Lower leg skin (tissue), 4 donors: ENCODE measurements at places on chromosomes 2 and 18.

DNA sequence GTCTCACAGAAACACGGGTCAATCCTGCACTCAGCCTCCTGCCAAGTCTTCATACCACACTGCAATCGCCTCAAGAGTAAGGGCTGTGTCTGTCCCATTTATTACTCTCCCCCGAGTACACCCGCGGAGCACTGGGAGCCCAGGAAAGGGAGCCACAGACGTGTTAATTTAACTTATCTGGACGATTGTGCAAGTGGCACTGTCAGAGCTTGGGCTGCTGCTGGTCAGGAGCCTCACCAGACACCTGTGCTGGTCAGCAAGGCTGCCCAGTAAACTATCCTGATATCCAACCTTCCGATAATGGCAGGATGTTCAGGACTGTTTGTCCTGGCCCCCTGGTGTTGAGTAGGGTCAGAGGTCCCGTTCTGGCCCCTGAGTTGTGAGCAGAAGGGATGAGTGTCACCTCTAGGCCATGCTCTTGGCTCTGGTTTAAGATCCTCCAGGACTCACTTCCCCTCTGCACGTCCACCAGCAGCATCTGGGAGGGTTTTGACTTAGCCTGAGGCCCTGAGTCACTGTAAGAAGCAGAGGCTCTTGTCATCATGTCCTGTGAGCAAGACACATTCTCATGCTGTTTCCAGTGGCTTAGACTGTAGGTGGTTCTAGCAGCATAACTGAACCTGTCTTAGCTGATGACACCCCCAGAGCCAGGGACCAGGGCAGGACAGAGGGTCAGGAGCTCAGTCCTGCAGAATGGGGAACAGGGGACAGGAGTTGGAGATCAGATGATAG is 82.5 kb upstream of the ARL4C start:
- no peak for DNase-seq

GRCh38 chr2:33727361-33728032 is 128.4 kb upstream of the FAM98A start:
- no peak for DNase-seq

DNA sequence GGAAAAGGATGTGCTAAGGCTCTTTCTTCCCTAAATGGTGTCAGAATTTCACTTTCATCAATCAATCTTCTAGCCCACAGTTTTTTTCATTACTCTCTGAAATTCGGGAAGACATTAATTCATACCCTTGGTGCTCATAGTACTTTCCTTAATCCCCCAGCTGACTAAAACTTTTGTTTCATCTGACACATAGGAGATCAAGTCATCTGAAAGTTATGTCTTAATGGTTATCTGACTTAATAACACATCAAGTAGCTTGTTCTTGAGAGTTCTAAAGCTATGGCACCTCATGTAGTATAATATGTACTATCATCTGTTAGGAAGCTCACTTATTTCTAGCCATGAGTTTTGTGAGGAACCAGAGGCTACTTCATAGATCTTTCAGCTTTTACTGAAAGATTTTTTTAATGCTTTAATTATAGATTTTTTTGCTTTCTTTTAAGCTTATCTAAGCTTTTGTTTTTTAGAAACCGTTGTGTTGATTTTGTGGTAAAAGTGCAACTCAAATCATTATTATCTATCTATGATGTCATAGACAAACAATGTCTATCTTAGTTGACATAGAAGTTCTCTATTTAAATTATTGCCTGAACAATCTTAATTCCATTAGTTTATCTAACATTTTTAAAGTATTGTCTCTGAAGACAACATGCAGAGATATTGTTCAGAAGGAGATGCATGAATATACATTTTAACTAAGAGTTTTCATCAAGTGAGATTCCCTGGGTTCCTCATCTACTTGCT is 93.6 kb upstream of the UBXN4 start:
- no peak for DNase-seq

DNA sequence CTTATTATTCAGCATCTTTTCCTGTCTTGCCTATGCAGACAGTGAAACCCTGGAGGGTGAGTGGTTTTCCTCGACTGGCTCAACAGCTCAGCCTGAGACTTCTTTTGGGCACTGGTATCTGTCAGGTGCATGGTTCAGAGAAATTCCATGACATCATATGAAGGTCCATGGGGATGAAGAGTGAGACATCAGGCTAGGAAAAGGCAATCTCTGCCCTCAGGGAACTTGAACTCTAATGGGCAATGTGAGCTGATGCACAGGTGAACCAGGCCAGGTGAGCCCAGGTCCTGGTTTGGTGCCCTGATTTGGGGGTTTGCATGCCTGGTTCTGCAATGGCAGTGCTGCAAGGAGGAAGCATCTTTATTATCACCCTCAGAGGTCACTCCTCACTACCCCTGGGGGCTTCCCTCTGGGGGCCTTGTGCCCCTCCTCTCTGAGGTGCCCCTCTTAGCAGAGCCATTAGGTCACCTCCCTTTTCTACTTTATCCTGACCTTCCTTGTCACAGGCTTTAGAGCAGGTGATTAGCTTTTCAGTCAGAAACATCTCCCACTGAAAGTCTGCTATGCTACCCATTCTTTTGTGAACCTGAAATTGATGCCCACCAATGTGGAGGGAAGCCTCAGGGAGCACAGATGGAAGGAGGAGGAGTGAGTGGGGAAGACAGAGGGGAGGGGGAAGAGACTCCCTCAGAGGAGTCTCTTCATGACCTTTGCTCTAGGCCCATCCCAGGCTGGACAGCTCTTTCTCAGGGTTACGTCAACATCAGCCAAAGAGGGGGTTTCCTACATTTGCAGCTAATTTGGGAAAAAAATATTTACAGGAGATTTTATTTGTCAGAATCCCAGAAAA is 47.3 kb downstream of the MERTK start:
- no peak for DNase-seq

- peak; percentile 29 for DNase-seq
Measured at GRCh38 chr2:71460056-71460455, 6.7 kb downstream of the DYSF start.

DNA sequence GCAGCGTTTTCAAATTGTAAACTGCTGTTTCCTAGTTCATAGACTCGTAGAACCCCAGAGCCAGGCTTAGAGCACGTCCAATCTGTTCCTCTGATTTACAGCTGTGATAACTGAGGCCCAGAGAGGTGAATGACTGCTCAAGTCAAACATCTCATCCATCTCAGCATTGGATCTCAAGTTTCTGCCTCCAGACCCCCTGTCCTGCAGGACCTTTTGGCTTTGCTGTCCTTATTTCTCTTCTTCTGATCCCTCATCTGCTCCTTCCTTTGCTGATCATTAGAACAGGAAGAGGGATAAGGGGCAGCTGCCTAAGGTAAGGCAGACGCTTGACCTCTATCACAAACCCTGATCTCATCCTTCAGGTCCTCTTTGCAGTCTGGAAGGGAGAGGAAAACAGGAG is 58.5 kb upstream of the CREB1 start:
- no peak for DNase-seq

- DNase-seq: peak; percentile 31
Measured at GRCh38 chr2:42196403-42197267, 27.5 kb downstream of the EML4 start.

- peak; percentile 43 for DNase-seq
Measured at GRCh38 chr18:9422816-9423519, 52.3 kb upstream of the RALBP1 start.
